ENCODE measurements at places on chromosomes 3 and 15.

DNA sequence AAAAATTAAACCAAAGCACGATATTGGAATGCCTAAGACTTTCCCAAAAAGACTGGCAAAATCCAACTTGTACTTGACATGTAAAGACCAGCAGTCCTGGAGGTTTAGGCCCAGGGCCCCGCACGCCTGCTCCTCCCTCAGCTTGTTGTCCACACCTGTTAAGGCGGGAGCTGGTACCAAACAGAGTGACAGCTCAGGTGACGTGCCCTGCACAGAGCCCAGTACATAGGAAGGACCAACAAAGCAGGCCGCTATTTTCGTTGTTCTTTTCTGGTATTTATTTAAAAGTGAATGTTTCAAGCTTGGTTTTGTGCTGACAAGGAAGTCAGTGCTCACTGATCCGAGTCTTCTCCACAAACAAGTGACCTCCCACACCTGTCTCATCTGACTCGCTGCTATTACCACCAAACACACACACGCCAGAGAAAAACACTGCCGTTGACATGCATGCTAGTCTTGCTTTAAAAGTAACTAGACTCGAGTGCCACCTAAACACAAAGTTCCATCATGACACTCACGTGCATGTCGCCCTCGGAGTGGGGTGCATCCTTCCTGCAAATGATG, 50.2 kb downstream of the HERC2 start:
- DNase-seq, result no peak

DNA sequence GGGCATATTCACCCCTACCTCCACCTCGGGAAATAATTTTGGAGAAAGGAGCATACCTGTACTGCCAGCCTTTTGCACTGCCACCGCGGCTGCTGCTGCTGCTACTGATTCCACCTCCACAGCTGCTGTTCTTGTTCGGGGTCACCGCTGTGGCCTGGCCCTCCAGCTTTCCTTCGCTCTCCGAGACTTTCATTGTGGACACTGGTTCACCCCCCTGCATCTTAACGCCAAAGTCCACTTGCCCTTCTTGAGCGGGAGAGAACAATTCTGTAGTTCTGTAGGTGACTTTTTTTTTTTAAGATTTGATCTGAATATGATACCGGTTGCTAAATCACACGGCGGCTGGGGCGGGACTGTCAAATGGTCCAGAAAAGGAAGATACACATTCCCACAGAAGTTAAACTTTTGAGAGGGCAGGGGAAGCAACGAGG, 701 bp downstream of the OSBPL11 start:
- DNase-seq, result no peak

DNA sequence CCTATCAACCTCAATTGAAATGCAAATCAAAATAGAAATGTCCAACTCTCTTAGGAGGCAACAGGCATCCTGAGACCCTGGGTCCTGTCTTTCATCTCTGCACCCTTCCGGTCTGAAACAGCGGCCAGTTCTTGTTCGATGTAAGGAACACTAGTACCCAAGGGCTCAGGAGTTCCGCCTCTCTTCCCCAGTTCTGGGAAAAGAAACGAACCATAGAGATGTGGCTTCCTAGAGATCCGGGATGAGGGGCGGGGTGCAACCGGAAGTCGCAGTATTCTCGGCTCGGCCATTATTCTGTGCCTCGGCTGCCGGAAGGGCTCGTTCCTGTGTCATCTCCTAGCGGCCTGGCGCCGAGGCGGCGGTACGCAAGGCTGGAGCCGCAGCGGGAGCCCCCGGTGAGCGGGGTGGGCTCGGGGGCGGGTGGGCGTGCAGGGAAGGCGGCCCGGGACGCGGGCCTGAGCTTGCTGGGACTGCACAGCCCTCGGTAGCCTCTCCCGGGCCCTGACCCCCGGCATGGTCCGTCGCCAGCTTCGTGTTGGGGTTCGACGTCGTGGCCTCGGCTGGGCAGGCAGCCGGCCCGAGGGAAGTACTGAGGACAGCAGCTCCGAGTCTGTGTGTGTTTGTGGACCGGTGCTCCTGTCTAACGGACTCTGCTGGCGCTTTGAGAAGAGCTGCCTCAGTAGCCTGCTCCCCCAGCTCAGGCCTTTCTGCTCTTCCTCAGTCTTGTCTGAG, at the start of gene ZNF197:
Gene ZNF197, plus strand, starts transcription at position 288 of the 732 bp plus-strand sequence. CDS start 4,119 bp downstream, outside the sequence.
- peak; percentile 57 for DNase-seq

- no peak for DNase-seq
Measured at GRCh38 chr3:156171281-156172267, 51.2 kb downstream of the KCNAB1 start.

DNA sequence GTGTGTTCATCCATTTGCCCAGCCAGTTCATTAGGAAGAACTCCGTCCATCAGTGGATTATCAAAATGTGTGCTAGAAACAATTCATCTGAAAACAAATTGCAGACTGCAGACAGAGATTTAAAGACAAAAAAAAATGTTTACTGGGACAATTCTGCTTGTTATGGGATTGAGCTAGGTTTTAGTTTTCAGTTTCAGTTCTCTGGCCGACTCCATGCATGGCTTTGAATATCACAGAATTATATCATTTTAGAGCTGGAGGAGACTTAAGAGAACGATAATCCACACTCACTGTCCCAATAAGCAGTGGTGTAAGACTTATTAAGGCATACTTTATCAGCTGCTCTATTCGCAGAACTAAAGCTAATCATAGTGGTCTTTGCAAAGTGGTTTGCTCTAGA, 51.1 kb downstream of the TFG start:
- DNase-seq, result no peak

GRCh38 chr3:103992469-103992868, 1374.2 kb upstream of the ALCAM start:
- DNase-seq, result no peak

GRCh38 chr3:130537673-130538304, 20.8 kb downstream of the COL6A6 start:
- DNase-seq, result no peak

DNA sequence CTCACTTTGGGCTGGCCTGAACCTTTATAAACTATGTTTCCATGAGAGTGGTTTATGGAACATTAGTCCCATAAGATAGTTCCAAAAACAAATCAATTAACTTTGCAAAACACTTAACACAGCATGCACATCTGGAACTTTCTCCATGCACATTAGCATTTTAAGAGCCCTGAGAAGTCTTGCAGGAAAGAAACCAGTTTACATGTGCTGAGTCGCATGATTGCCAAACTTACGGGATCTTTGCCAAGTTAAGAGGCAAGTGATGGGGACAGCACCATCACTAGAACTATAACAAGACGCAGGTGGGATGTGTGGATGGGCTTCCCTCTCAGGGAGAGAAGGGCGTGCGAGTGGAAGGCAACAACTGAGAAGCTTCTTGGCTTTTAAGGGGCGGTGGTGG, 20.7 kb downstream of the ADAMTS9 start:
- DNase-seq, result no peak

DNA sequence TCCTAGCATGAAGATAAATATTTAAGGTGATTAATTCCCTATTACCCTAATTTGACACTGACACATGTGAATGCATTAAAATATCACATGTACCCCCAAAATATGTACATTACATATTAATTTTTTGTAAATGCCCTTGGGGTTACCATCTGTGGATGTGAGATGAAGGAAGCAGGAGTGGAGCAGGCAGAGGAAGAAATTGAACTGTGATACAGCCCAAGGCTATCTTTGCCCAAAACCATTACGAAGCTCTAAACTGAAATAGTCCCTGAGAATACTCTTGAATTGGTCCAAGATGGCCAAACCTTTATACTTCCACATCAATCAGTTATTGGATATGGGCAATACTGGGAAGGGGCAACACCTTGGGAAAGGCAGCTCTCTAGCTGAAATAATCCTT, 105.0 kb downstream of the CLASP2 start:
- no peak for DNase-seq

DNA sequence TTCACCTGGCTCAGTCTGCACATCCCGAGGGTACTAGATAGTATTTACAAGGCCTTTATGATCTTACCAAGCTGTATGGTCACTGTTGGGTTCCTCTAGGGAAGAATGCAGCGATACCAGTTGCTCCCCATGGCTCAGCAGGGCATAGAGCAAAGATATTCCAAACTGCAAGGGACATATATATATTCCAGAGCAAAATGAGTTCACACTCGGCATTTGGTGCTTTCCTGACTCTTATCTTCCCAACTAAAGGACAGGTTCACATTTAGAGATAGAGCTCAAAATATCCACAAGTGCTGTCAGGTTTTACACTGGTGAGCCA, 3.5 kb upstream of the SPG11 start:
- no peak for DNase-seq

DNA sequence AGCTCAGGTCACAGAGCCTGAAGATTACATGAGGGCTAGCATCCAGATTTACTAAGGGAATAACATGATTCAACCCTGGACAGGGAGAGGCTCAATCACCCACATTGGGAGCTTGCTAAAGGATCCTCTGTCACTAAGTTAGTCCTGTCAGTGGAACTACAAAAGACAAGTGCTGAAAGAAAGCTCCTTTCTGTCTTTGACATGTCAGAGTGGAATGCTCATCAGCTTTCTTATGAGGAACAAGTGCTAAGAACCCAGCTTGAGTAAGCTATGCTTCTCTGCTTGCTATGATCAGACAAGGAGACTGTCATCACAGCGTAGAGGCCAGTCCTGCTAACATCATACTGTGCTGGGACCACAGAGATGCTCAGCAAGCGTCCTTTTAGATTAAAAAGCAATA, 74.5 kb downstream of the MB21D2 start:
- DNase-seq, result no peak

DNA sequence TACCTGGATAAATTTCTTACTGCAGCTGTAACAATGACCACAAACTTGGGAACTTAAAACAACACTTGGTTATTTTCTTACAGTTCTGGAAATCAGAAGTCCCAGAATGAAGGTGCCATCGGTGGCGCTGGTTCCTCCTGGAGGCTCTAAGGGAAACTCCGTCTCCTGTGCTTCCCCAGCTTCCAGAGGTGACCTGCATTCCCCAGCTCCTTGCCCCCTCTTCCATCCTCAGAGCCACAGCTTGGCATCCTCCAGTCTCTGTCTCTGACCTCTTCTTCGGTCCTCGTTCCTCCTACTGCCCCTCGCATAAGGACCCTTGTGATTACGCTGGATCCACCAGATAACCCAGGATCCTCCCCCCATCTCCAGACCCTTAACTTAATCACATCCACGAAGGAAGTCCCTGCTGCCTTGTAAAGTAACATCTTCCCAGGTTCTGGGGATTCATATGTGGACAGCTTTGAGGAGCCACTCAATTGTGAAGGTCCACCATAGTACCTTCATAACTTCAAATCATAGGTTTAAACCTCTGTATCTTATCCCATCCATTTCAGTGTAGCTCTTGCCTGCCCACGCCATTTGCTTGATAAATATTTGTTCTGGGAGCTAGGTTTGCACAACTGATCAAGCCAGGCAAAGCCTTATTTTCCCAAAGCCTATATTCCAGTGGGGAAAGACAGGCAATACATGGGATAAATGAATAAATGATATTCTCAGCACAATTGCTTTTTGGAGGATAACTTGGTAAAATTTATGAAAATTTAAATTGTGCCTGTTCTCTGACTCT, 34.8 kb downstream of the KLF15 start:
- DNase-seq, result no peak

GRCh38 chr3:168812234-168812633, 716.5 kb upstream of the GOLIM4 start:
- DNase-seq, result no peak

GRCh38 chr15:64455961-64456371, 4.4 kb upstream of the ZNF609 start:
- no peak for DNase-seq

DNA sequence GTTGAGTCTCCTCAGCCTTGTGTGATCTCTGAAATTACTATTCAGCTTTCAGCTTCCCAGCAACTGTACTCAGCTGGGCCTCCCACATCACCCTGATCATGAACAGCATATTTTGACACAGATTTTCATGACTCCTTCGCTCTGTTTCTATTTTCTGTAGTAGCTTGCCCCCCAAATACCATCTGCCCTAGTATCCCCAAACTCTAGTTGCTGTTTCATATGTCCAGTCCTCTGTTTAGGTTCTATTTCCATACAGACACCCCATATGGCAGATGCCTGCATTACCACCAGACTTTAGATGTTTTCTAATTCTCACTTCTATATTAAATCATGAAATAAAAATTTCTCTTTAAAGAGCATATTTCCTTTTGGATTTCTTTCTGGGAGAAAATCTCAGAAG, 217.2 kb upstream of the ARPP21 start:
- DNase-seq, result no peak

GRCh38 chr3:104214277-104214676, 1152.4 kb upstream of the ALCAM start:
- no peak for DNase-seq

DNA sequence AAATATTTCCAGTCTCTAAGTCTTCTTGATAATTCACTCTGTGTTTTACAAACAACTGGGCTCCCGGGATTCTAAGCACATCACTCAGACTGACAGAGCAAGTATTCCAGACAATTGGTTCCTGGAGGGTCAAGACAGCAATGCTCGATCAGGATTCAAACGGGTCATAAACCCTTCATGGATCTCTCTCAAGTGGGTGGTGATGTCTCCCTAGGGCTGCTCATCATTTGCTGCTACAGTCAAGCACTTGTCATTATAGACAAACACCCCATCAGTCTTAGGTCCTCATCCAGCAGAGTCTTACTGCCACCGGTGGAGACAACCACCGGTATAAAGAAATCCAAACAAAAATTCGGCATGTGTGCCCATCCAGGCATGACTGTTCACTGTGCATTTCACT, 921.1 kb downstream of the FHIT start:
- no peak for DNase-seq

DNA sequence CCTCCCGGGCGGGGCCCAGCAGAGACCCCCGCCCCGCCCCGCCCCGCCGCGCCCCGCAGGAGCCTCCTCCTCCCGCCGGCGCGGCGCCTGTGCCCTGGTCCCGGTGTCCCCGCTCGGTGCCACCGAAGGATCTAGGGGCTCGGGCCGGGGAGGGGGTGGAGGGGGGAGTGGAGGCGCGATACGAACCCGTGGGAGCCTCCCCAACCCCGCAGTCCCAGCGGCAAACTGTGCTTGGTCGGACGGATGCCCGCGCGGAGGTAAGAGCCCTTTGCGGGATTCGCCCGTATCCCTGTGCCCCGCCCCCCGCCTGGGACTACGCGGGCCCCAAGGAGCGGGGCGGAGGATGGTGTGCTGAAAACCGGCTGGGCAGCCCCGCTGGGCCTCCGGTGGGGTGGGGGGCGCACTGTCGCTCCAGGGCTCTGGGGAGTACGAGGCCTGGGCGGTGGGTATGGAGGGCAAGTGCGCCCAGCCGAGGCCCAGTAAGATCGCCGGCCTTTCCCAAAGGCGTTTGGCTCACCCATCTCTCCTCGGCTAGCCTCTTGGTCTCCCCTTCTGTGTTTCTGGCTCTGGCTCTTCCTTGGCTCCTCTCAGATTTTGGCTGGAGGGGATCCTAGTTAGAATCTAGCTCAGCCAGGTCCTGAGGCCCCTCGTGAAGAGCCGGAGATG, 65.6 kb upstream of the POLG start:
- DNase-seq, result no peak

DNA sequence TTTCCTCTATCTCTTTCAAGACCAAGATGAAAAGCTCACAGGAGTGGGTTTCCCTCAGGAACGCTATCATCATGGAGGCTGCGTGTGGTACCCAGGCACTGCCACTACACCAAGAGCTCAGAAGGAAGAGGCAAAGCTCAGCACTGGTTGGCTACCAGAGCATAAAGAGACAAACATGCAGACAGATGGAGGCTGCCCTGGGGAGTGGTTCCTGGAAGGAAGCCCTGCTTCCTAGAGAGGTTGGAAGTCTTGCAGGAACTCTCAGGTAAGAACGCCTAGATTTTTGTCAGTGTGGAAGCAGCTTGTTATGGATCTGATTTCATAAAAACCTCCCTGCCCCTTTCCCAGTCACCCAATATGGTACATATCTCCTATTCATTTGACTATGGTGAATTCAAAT, 49.9 kb upstream of the ADCY5 start:
- DNase-seq, result no peak

- no peak for DNase-seq
Measured at GRCh38 chr3:128267541-128267940, 114.3 kb downstream of the EEFSEC start.

- DNase-seq, result no peak
Measured at GRCh38 chr3:62228467-62228866, 144.9 kb downstream of the FEZF2 start.

All from CD4-positive, alpha-beta T cell treated with Interleukin-21 for 1 hour (primary cell).